ENCODE measurements at places on chromosomes 3 and 15.

DNA sequence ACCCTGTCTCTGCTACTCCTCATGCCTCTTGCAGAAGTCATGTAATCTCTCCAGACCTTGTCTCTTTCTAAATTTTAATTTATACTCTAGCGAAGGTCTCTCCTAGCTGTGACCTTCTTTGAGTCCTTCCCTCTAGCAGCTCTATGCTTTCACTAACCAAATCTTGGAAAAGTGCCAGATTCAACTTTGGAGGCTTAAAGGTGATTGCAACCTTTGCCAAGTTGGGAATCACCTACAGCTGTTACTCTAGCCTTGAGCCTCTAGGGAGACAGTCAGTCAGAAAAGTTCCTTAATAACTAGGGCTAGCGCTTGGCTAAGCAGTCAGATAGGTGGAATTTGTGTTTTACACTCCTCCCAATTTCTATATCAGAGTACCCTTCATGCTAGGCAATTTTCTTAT, 46.1 kb upstream of the ABI3BP start:
- DNase-seq, result no peak

GRCh38 chr15:80923668-80924067, 66.0 kb downstream of the MESD start:
- no peak for DNase-seq

DNA sequence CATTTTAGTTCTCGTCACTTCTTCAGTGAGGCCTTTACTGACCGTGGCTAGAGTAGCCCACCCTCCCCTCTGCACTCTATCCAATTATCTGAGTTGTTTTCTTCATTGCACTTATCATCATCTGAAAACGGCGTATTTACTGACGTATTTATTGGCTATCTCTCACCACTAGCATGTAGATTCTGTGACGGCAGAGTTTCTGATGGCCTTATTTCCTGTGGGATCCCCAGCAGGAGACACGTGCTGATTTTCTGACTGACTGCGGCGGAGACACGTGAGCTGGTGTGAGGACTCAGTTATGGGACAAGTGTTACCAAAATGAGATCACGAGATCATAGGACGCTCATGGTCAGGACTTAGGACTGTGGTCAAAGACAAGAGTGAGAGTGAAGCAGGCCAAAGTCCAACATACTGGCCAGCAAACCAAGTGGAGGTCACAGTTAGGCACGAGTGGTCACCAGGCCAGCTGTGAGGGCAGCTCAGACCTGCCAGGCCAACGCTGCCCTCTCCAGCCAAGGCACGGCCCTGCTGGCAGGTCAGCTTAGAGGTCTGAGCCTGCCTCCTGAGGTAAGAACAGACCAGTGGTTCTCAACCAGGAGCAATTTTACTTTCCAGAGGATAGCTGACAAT, 50.6 kb upstream of the BNIP2 start:
- no peak for DNase-seq

DNA sequence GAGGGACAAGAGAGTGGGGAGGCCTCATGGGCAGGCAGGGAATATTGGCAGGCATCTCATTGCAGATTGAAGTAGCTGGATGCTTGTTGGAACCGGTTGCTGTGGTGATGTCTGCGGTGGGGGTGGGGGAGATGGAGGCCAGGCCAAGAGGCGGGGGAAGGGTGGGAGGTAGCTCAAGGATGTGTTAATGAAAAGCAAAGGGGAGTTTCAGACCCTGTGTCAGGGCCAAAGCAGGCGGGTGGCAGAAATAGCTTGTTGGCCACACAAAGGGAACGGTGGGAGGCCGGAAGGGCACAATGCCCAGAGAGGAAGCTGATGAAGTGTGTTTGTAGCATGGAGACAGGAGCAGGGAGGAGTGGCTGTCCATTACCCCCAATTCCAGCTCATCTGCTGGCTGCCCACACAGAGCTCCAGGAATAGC, 28.0 kb downstream of the CCDC33 start:
- no peak for DNase-seq
